Stimulated activated CD8-positive, alpha-beta memory T cell treated with anti-CD3 and anti-CD28 coated beads, Interleukin-7, amount 100 ng/mL, for 24 hours (primary cell): ENCODE measurements at places on chromosomes 6 and 20.

DNA sequence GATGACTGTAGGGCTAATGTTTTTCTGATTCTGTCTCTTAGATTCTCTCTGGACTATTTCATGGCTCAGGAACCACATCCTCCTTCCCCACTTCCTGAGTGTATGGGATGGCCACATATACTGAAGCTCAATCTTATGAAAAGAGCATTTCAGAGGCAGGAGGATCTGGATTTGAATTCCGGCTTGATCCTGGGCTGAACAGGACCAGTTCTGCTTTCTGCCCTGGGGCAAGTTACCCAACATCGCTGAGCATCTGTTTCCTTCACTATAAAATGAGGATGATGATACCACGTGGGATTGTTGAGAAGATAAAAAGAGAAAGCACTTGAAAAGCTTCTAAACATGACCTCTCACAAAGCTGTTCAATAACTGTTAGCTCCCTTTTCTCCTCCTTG is 168.4 kb upstream of the TNFAIP3 start:
- no peak for DNase-seq

- no peak for DNase-seq
These were observed 115.3 kb downstream of the SYNDIG1 start for GRCh38 chr20:24584538-24585356.

GRCh38 chr6:90072935-90073464 is 178.7 kb downstream of the GJA10 start:
- no peak for DNase-seq

- no peak for DNase-seq
These were observed 23.9 kb downstream of the ARMC2 start for GRCh38 chr6:108872141-108872557.

DNA sequence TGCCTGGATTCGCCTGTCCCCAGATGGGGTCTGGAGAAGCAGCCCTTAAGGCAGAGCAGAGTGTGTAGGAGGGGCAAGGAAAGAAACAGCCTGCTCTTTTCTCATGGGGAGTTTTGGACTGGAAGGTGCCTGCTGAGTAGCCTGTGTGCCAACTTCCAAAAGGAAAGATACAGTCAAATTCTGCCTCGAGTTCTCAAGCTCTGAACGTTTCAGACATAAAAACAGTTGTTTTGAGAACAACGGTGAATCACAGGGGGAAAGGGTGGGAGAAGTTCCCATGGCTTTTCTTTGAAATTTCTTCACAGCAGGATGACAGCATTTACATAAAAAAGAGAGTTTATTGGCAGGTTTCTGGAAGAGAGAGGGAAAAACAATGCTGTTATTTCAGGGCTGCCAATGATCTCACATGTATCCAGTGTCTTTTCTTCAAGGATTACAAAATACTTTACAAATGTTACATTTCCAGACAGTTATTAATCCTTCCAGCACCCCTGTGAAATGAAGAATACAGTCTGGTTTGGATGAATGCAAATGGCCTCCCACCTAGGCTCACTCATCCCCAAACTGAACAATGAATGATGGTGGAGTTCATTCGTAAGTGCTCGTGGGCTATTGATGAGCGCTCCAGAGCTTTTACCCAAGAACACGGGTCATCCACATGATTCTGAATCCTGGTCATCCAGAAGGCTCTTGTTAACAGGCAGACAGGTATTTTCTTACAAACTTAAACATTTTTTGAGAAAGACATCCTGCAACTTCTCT is 33.8 kb upstream of the ECI2 start:
- no peak for DNase-seq

- no peak for DNase-seq
These were observed 223.4 kb downstream of the FOXC1 start for GRCh38 chr6:1832844-1833787.
